Activated naive CD4-positive, alpha-beta T cell treated with anti-CD3 and anti-CD28 coated beads for 36 hours (primary cell): ENCODE measurements at places on chromosomes 1 and 21. TPM values are rescaled to one million over a fixed set of nuclear protein-coding genes. Genes with fewer than 3 reads are reported as not detected.

Gene DNAJC6
- total RNA-seq: 2.6 TPM

GRCh38 chr1:180151508-180151907 lies 3.2 kb upstream of the QSOX1 start:
- DNase-seq: no peak

Gene PLPP3
- not detected for total RNA-seq

Gene C1orf105
- total RNA-seq: not detected

- DNase-seq: no peak
Observed at GRCh38 chr1:29439615-29440014, 203.3 kb downstream of the PTPRU start.
